ENCODE measurements at places on chromosomes 12 and 14.
A peak's percentile ranks its signal among the peaks of the same experiment; 100 is the strongest.

DNA sequence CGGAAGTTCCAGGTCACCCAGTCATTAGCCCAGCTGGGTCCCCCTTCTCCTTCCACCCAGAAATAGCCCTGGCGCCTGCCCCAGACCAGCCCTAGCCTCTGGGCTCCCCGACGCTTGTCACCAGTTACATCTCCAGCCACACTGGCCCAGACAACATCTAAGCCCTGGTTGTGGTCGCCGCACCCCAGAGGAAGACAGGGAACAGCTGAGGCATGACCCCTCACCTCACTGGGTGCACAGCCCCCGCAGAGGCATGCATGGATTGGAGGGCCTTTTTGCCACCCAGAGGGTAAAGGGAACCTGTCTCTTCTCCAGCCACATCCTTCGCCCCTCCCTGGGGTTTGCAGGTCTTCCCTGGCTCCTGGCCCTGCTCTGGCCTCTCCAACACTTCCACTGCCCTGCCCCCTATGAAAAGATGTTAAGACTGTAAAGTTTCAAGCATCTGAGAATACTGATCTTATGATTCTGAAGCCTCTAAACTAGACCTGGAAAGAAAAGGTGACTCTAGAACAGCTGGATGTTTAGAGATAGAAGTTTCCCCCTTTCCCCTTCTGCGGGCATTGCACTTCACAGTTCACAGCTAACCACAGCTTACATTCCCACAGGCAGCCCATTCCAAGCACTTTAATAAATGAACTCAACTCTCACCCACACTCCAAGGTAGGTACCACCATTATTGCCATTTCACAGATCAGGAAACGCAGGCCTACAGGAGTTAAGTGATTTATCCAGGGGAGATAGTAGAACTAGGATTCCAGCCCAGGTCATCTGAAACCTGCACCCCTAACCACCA lies 14.7 kb downstream of the TMEM119 start:
- DNase-seq, result no peak

GRCh38 chr14:104346608-104347007 lies 208.2 kb downstream of the KIF26A start:
- DNase-seq, result no peak

DNA sequence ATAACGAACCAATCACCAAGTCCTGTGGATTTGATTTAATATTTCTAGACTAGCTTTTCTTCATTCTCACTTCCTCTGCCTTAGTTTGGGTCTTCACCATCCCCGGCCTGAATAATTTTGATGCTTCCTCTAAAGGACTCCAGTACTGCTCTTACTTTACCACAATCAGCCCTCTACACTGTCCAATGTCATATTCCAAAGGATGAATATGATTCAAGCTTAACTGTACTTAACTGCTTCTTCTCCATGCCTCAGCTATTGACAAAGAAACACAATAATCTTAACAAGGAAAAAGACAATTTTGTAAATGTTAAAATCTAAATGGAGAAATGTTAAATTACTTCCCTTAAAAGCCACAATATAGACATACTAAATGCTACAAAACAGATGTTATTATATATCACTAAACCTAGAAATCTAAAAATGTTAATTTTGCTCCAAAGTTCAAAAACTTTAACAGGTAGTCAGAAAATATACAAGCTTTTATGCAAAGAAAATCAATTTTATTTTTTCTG lies 70.2 kb downstream of the STXBP6 start:
- no peak for DNase-seq

- no peak for DNase-seq
These were observed 11.3 kb downstream of the KIF26A start for GRCh38 chr14:104149617-104150135.

GRCh38 chr12:79674629-79675028 lies 16.1 kb downstream of the PAWR start:
- DNase-seq, result no peak

DNA sequence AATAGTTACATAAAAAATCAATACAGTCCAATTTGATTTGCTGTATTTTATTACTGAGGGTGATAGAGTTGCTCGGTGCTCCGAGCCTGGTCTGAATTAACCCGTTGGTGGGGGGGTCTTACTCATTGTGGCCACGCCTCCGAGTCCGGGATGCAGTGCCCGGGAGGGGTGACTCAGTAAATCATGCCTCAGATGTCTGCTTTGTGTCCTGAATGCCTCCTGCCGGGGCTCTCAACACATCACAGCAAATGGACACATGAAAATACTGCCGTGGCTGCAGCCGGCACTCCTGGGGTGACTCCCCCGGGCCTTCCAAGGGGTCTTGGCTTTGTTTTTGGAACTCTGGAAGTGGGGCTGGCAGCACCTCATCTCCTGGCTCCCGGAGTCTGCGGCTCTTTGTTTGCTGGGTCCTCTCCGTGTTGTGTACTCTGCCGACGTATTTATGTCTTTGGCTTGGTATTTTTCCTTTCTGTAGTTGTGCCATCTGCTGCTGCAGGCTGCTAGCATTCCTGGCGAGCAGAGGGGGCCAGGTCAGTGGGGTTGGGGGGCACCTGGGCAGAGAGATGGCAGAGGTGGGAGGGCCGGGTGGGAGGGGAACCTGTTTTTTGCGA lies 129.0 kb downstream of the AACS start:
- DNase-seq, result no peak

DNA sequence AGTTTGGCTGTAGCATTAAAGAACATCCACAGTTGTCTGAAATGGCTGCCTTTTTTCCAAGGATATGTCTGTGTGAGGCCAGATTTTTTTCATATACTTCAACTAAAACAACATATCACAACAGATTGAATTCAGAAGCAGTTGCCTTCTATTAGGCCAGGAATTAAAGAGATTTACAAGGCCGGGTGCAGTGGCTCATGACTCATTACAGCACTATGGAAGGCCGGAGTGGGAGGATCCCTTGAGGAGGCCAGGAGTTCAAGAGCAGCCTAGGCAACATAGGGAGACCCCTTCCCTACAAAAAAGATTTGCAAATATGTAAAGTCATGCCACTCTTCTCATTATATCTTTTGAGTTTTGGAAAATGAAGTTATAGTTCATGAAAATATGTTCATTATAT lies 108.6 kb downstream of the KTN1 start:
- DNase-seq, result no peak

GRCh38 chr12:17016116-17016864 lies 410.3 kb upstream of the LMO3 start:
- no peak for DNase-seq

DNA sequence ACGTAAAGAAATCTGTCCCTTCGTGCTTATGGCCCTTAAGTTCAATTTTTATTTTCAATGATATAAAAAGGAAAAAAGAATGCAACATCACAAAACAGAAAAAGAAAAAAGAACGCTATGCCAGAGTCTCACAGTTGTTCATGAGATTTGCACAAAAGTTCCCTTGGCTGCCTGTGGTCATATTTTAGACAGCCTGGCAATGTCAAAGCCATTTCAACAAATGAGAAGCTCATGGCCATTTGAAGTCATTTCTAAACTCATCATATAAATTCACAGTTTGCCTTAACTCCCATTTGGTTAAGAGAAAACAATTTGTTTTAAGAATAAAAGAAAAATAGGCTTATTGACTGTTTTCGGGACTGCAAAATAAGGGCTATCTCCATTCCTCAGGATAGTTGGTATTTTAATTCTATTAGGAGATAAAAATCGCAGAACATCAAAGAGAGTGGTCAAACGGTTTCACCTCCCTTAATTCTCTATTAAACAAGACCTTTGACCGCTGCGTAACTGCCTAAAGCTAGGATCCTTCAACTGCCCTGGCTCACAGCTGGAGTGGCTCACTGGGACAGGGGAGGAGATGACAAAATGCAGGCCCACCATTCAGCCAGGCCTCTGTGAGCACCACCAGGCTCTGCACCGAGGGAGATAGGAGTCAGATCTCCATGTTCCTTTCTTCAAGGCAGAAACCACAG lies 119.2 kb upstream of the DAAM1 start:
- no peak for DNase-seq

- no peak for DNase-seq
These were observed 202.4 kb upstream of the AMIGO2 start for GRCh38 chr12:47282206-47282605.

GRCh38 chr12:26741584-26742227 lies 91.3 kb downstream of the ITPR2 start:
- DNase-seq, result no peak

DNA sequence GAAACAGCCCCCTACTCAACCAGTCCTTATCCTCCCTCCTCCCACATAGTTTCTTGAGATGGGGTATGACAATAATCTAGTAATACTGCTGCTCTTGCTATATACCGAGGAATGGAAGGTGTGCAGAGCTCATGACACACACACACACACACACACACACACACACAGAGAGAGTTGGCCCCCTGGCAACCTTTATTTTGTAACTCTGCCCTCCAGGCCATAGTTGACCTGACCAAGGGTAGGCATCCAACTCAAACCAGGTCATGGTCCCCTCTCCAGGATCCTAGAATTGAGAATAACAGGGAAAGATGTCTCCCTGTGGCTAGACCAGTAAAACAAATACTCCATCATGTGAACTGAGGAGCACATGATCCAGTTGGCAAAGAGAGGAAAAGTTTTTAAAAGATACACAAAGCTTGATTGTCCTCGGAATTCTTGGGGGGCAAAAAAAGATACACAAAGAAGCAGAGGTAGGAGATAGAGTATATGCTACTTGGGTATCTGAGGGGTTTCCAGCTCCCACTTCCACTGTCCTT lies 11.3 kb downstream of the ERO1A start:
- DNase-seq, result no peak

DNA sequence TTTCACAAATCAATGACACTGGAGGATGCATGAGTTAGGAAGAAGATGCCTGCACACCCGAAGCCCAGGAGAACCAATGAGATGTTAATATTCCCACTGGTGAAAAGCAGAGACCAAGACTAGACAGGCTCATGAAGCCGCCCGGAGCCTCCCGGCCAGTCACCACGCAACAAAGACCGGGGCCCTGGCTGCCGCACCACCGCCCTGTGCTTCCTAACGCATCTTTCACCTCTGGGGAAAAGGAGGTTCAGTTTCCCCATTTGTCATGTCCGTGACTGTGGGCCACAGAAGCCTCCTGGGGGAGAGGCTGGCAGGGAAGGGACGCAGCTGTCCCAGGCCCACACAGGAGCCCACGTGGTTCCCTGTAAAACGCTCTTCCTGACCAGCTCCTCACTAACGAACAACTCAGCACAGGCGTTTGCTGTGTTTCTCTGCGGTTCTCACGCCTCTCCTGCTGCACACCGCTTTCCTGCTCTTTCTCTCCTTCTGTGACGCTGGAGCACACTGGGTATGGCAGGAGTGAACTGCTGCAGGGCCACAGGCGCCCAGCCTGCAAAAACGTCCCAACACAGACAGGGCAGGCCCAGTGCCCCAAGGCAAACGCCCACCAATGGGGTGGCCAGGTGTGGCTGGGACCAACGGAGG lies 10.8 kb downstream of the RIMBP2 start:
- DNase-seq, result no peak

- DNase-seq, result no peak
These were observed 56.2 kb downstream of the APOBEC1 start for GRCh38 chr12:7609495-7609894.

DNA sequence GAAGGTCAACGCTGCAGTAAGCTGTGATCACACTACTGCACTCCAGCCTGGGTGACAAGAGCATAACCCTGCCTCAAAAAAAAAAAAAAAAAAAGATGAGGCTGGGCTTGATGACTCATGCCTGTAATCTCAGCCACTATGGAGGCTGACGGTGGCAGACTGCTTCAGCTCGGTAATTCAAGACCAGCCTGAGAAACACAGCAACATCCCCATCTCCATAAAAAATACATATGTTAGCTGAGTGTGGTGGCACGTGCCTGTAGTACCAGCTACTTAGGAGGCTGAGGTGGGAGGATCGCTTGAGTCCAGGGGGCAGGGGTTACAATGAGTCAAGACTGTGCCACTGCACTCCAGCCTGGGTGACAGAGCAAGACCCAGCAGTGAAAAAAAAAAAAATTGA lies 50.4 kb downstream of the GXYLT1 start:
- DNase-seq, result peak; percentile 0

DNA sequence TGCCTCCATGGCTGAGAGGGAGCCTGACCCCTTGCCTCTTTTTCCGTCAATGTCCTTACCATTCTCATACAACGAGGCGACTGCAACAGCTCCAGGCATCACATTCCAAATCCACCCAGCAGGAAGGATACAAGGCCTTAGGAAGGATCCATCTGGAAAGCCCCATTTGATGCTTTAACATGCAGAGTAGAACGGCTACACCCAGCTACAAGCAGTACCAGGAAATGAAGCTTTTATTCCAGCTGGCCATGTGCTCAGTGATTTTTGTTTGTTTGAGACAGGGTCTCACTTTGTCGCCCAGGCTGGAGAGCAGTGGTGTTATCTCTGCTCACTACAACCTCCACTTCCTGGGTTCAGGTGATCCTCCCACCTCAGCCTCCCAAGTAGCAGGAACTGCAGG lies 124.8 kb downstream of the TMEM132D start:
- no peak for DNase-seq

- DNase-seq, result peak; percentile 68
These were observed 6.3 kb upstream of the ITGB7 start for GRCh38 chr12:53213348-53213747.

- no peak for DNase-seq
These were observed 6.4 kb downstream of the GPR68 start for GRCh38 chr14:91238085-91238484.

DNA sequence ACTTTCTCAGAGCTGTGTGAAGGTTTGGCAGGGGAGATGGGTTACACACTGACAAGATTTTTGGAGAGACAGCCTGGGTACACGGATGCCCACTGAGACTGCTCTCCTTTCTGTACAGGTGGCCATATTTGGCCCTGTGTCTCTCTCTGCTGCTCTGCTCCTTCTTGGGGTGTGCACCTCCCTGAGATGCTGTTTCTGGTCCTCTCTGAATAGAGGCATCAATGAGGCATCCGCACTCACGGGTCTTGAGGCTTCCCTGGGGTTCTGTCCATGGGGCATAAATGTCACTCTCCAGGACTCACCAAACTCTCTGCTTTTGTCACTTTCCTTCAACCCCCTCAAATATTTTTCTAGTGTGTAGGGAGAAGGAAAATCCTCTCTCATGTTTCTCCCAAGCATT lies 77.5 kb downstream of the TTC8 start:
- no peak for DNase-seq
